ENCODE measurements at places on chromosomes 5 and 9.

- no peak for DNase-seq
Measured at GRCh38 chr5:19401032-19401431, 587.0 kb downstream of the CDH18 start.

- DNase-seq, result no peak
Measured at GRCh38 chr9:76730801-76731200, 33.4 kb upstream of the PCA3 start.

- no peak for DNase-seq
Measured at GRCh38 chr5:105739732-105740131, 1931.0 kb downstream of the EFNA5 start.

GRCh38 chr9:112774006-112774996 is 23.7 kb downstream of the SNX30 start:
- DNase-seq, result no peak

GRCh38 chr5:66144834-66145390 is 812 bp downstream of the SREK1 start:
- no peak for DNase-seq

DNA sequence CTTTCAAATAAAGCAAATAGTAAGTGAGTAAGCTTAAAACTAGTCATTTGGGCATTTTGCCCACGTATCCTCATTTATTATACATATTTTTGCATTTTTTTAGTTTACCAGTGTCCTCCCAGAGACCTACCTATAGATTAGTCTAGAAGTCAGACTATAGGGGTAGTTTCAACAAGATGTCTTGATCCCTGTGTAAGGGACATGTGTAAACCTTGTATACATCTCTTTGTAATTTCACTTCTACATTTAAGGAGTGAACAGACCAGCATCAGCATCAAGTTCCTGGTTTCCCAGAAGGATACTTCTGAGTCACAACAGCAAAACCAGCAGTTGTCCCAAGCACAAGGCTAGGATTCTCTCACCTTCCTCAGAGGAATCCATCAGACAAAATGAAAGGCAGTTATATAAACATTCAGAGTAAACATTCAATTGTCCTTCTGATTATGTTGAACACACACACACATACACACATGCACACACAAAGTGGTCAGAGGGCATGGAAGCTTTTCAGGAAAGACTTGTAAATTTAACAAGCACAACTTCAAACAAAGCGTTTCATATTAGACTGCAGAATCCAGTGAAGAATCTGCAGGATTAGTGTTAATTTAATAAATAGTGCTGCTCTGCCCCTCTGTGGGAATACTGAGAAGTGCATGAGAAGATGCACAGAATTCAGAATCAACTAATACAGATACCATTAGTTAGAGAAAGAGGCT is 55.4 kb downstream of the HINT1 start:
- DNase-seq, result peak; percentile 53

DNA sequence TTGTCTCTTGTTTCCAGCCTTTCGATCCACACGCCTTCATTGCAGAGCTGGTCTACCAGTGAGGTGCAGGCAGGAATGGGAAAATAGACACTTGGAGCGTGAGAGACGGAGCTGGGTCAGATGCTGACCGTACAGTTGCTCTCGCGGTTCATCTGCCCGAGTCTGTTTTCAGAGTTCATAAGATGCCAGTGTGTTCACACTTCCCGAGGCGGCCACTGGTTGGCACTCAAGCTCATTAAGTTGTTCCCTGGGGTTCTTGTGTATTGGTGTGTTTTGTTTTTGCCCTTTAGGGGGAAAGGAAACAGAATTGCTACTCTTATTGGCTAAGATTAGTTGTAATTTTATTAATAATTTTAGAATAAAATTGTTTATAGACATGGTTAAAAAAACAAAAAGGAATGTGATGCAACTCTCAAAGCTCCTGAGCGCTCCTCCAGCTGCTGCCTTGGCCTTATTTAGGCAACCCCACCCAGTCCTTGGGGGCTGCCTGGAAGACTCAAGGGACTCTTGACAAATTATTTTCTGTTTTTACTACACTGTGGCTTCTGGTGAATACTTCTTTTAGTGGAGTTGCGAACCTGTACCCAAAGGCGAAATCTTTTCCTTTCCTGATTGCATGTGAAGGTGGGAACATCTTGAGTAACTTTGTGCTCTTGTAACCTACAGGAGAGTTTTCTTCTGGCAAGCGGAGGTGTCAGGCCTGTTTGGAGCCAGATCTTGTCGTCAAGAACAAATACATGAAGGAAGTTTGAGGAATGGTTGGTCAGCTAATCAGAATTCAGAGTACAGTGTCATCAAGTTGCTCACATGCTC is 146.1 kb downstream of the MAST4 start:
- no peak for DNase-seq

DNA sequence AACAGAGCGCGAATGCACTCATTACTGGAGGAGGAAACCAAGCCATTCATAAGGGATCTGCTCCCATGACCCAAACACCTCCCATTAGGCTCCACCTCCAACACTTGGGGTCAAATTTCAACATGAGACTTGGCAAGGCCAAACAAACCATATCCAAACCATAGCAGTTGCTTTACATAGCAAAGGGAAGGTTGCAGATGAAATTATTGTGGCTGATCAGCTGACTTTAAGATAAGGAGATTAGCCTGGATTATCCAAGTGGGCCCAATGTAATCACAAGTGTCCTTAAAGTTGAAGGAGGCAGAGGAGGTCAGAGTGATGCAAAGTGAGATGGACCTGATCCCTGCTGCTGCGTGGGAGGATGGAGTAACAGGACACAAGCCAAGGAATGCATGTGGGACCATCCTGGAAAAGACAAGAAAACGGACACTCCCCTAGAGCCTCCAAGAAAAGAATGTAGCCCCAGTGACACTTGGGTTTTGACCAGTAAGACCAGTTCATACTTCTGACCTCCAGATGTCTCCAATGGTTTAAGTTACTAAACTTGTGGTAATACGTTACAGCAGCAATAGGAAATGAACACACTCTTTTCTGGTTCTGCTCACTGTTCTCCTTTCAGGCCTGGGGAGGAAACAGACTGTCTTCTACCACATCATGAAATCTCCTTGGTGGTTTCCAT is 167.3 kb downstream of the GNAQ start:
- DNase-seq, result no peak

DNA sequence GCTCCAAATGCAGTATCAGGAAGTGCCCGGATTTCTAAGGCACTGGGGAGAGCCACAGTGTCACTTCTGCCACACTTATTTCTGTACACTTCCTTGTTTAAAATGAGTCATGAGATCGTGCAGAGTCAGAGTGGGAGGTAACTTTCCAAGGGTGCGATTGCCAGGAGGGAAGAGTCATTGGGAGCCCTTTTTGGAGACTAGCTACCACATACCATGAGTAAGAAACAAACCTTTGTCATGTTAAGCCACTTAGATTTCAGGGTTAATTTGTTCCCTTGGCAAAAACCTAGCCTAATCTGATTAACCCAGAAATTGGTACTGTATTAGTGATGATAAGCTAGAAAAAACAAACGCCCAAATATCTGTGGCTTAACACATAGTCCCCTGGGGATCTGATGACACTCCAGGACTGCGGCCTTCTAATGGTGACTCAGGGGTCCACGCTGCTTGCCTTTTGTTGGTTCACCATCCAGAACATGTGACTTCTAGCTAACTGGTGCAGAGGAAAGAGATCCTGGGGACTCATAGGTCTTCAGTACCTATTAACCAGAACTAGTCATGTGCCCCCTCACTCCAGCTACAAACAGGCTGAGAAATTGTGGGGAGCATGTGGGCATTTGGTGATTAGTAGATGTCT is 48.6 kb upstream of the TLE1 start:
- DNase-seq, result no peak

DNA sequence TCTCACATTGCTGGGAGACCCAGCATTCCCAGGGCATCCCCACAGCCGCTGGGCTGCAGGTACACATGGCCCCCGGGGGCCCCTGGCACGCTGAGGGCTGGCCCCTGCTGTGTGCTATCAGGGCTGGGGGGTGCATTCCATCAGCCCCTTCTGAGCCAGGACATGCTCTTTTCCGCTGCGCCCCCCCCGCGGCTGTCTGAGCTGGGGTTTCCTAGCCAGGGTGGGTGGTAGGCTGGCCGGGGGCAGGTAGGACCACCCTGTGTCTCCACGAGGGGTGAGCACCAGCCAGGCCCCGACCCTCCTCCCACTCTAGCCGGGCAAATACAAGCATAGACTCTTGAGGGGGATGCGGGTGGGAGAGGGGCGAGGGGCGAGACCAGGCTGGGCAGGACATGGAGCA is 58.1 kb upstream of the FCN2 start:
- DNase-seq, result no peak

GRCh38 chr5:167577616-167578015 is 713.8 kb upstream of the WWC1 start:
- no peak for DNase-seq

GRCh38 chr9:128048663-128049062 is 18.5 kb downstream of the NAIF1 start:
- DNase-seq, result no peak

DNA sequence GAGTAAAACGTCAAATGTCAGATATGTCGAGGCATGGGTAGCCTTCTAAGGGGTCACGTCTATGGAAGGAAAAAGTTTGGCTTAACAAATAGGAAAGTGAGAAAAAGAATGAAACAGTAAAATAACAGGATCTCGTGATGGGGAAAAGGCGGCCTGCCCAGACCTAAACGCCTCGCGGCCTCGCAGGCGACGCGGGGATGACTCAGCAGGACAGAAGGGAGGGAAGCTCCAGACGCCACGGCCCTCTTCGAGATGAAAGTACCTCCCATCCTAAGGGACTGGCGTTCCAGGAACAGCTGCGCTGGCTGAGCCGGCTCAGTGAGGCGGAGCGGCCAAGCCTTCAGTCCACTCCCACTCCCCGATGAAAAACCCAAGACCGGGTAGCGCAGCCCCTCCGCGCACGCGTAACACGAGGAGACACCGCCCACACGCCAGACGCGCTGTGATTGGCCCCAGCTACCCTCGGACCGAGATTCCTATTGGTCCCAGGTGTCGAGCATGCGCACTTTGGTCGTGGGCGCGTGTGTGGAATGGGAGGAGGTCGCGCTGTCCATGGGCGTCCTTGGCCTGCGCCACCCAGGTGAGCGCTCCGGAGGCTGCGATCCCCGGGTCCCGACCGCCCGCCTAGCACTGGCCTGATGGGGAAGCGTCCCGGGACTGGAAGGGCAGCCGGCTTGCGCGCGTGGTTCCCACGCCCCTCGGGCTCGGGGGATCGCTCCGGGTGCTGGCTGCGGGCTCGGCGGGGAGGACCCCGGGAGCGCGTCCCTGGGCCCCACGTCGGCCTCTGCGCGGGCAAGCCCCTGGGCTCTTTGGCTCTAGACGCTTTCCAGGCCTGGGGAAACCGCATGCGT is 588.5 kb downstream of the MTRR start:
- DNase-seq, result peak; percentile 82

- no peak for DNase-seq
Measured at GRCh38 chr9:111974092-111974681, 77.6 kb downstream of the UGCG start.

DNA sequence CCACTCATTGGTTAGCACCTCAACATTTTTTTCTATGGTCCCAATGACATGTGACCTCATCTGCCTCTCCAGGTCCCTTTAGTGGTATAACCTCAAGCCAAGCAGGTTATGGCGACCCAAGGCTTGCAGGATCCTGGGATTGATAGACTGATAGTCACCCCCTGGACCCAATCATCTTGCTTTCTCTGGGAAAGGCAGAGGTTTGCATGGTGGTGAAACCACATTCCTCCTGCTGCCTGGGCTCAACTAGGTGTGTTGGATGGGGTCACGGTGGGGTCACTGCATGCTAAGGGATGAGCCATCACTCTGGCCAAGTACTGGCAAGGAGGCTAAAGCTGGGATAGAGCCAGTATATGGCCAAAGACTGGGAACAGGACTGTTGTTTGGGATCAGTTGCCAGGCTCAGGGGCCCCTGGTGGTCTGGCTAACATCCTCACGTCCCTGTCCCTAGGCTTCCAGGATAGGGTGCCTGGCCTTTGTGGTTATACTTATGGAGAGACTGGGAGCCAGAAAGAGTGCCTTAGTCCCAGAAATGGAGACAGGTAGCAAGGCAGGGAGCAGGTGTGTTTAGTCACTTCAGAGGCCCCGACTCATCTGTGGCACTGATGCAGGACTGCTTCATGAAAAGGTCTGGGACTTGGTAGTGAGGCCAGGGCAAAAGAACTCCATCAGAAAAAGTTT is 4.6 kb upstream of the SMIM32 start:
- no peak for DNase-seq

DNA sequence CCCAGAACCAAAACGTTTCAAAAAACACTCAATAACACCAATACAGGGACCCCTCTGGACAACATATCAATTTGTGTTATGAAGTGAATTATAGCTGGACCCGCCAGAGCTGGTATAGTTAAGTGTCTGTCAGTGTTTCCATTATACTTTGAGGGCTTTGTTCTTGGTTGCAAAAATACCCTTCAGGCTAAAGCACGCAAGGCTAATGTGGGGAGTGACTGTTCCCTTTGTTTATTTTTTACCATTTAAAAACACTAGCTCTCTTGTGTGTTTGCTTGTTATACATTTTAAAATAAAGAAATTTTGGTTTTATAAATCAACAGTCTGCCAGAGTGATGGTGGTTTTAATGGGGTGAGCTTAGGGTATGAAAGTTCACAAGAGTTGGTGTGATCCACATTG is 859.5 kb downstream of the PTPRD start:
- no peak for DNase-seq

DNA sequence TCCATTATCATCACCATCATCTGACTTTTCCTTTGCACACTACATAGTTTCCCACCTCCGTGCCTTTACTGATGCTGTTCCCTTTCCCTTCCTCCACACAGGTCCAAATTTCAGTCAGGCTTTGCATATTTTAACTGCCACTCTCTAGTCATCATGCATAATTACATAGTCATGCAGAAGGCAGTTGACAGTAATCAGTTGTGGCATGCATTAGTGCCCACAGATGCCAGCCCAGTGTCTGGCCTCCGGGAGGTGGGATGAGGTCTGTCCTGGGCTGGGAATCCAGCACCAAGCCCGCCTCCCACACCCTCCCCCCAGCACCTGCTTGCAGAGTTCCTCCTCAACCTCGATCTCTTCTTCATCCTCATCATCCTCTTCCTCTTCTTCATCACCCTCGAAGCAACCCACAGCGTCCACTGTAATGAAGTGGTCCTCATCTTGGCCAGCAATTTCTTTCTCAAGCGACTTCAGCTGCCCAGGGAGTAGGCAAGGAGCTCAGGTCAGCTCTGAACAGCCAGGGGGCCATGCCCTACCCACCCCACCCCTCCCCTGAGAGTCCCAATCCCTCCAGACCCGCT is 8.8 kb downstream of the BBLN start:
- no peak for DNase-seq

- DNase-seq, result no peak
Measured at GRCh38 chr9:112299514-112299913, 33.9 kb downstream of the PTBP3 start.

- no peak for DNase-seq
Measured at GRCh38 chr9:136135326-136136126, 16.9 kb upstream of the TMEM250 start.

- peak; percentile 78 for DNase-seq
Measured at GRCh38 chr9:14326264-14326826, 12.4 kb upstream of the NFIB start.

DNA sequence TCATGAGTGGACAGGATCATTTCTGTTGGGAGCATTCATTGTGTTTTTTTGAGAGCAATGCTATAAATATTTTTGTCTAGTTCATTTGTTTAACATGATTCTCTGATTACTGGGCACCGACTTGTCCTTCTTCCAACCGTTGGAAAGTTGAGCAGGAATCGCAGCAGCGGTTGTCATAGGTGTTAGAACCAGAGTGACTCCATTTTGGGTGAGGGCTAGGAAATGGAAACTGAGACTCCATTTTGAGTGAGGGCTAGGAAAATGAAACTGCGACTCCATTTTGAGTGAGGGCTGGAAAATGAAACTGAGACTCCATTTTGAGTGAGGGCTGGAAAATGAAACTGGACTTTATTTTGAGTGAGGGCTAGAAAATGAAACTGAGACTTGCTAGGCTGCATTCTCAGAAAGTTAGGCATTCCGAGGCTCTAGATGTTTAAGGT is 100.6 kb downstream of the ICE1 start:
- peak; percentile 49 for DNase-seq

Measured in T-helper 2 cell (primary cell).